SW 1271 (cell line): ENCODE measurements at places on chromosomes 16 and 17.

GRCh38 chr16:81445143-81445961, 744 bp downstream of the CMIP start:
- DNase-seq = no peak

DNA sequence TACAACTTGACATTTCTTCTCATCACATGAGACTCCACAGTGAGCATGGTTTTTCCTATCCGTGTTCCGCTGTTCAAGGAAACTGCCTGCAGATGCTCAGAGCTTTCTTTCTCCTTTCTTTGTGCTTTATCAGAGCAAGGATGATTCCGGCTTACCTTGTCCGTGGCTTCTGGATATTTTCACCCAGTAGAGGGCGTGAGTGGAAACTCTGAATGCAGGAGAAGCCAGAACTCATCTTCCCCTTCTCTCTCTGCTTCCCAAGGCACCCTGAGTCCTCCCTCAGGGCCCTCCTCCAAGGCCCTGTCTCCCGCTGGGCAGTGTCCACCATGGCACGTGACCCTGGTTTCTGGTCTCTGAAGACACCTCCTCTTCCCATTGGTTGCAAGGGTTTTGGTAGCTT, 721.1 kb upstream of the RBFOX1 start:
- no peak for DNase-seq

DNA sequence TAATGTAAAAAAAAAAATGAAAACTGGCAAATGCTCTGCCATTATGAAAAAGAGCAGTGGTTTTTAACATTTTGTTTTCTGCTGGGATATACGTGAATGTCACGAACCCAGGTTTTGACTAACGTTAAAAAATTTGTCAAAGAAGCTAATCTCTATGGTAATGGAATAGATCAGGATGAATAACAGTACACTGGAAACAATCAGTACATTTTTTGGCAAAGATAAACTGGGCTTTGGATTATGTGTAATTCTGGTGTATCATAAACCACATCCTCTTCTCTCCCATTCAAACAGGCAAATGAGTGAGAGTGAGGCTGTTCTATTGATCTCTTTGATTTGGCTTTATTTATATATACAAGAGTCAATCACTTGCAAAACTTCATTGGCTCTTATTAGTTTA, 207.0 kb upstream of the IRX3 start:
- no peak for DNase-seq

DNA sequence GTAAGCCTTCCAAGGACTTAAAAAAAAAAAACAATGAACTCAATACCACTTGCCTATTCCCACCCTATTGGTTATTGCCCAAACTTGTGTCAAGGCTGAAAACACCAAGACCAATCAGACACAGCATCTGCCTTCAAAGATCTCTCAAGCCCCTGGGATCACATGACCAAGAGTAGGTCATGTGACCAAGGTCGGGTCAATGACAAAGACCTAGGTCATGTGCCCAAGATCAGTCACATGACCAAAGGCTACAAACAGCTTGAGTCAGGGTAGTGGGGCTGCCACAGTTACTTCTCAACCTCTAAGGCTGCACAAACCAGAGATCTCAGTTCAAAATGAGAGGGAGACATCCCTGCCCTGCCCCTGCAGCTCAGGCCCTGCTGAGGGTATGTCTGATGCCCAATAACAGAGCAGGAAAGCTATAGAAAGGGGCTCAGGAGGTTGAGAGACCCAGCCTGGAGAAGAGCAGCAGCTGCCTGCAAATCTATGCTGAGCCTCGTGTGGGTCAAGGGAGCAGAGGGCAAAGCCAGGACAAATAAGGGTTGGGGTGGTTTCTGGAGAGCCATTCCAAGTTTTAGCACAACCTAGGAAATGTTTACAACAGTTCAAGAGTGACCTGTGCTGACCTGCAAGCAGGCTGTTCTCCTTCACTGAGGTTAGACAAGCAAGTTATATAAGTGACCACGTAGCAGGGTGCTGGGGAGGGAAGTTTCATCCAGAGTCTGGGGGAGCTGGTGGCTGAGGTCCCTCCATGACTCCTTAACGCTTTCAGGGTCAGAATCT, 48.8 kb downstream of the PIMREG start:
- DNase-seq = no peak

- DNase-seq = no peak
Measured at GRCh38 chr17:74679374-74679773, 33.3 kb downstream of the CD300LF start.

GRCh38 chr17:75480281-75480680, 23.8 kb downstream of the TMEM94 start:
- no peak for DNase-seq

DNA sequence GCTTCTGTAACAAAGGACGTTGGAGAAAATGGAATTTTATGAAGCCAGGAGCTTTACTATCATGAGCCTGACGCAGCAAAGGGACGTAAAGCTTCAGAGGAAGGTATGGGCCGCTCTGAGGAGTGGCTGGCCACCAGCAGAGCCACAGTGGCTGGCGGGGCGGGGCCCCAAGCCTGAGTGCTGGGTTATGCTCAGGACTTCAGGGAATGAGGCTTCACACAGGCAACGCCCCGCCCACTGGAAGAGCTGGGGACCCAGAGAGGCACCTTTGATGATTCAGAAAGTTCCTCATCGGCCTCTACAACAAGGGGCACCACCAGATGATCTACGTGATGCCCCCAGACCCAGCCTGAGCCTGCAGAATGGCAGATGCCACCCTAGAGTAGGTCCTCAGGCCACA, 8.8 kb downstream of the NOB1 start:
- no peak for DNase-seq

- no peak for DNase-seq
Measured at GRCh38 chr16:66434619-66435430, 7.7 kb downstream of the BEAN1 start.

DNA sequence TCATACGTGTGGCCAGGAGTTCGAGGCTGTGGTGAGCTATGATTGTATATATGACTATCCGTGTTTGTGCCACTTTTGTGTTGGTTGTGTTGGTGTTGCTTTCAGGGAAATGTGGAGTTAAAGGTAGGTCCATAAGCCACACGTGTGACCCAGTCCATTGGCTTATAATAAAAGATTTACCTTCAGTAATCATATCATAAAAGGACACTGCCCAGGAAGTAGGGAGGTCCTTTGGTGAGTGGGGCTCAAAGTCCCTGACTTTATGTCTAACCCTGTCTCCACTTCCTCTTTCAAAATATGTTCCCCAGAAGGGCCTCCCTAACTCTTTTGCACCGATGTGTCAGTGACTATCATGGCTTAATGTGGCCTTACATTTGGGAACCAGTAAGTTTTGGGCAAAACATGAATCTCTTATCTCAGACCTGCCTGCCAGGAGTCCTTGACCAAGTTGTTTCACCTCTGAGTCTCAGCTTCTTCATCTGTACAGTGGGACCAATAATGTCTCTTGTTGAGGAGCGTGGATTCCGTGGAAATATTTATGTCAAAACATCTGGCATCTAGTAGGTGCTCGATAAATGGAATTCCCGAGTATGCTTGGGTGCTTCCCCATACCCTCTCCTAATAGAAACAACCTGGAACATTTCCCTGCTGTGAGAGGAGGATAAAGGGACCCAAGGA, 4.8 kb downstream of the TNP2 start:
- no peak for DNase-seq

GRCh38 chr16:31421587-31421986, 6.6 kb downstream of the COX6A2 start:
- DNase-seq = no peak

DNA sequence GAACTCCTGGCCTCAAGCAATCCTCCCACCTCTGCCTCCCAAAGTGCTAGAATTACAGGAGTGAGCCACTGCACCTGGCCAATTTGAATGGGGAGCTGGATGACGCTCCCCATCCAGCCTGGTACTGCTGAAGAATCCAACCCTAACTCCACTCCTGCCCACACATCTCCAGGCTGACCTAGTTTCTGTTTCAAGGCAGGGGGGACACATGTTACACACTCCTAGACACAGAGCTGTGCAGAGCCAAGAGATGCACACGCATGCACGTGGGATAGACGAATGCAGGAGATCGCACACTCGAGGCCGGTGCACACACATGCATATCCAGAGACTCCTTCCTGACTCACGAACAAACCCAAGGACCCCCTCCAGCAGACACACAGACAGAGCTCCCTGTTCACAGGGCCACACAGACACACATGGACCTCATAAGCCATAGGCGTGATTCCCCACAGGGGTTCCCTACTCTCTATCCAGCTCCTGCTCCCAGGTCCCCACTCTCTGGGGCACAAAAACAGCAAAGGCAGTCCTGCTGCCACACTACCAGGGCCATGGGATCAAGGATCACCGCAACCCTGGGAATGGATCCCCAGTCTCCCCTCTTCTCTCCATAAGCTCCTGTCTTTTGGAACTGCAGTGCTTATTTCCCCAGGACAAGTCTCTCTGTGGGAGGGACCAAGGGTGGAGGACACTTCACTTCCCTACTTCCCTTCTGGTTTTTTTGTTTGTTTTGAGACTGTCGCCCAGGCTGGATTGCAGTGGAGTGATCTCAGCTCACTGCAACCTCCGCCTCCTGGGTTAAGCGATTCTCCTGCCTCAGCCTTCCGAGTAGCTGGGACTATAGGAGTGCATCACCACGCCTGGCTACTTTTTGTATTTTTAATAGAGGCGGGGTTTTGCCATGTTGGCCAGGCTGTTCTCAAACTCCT, 14.4 kb downstream of the EPOP start:
- no peak for DNase-seq

GRCh38 chr17:9132944-9133610, 111.8 kb downstream of the NTN1 start:
- DNase-seq = no peak

DNA sequence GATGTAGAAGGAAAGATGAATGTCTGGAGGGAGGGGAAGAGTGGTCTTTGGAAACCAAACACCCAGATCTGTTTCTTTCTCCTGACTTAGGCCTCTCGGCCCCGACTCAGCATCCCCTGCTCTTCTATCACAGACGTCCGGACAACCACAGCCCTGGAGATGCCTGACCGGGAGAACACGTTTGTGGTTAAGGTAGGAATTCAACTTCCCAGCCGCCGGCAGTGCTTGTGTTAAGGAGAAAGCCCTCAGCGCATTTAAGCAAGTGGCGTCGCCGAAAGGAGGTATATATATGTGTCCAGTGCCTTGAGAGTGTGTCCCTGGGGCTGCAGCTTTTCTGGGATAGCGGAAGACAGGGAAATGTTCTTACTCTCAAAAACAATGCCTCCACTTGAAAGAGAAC, 3.6 kb downstream of the SH2B1 start:
- no peak for DNase-seq

DNA sequence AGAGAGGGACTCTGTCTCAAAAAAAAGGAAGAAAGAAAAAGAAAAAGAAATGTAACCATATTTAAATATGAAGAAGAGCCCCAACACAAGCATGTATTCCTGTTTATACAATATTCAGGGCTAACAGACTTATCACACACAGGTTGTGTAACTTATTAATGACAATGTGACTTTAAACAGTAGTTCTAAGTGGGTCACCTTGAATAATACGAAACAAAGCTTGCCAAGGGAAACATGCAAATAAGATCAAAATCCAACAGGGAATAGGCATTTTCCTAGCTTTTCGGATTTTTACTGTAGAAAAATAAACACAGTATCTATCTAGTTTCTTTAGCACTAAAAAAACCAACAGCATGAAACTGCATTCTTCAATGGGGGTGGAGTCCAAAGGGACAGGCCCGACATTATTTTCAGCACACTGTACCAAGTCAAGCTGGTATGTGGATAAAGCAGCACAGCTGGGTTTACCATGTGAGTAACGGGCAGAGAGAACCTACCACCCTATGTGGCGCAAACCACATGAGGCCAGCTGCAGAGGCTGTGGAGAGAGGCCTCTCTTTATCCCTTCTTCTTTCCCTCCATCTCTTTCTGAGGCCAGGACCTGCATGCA, 45.3 kb downstream of the TOM1L2 start:
- no peak for DNase-seq

DNA sequence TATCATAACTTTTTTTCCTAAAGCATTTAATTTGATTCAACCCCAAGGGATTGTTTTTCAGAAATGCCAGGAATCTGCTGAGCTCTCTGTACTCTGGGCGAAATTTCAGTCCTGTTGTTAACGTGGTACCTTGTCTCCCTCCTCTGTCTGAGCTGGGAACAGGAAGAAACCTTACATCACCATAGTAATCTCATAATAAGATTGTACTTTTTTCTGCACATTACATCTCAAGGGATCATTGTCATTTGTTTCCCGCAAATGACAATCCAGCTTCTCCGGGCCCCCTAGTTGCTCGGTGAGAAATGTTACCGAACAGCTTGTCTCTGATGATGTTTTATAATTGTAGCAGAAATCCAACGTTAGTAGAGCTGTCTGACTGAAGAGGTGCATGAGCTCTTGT, 152.7 kb upstream of the ERCC4 start:
- peak; percentile 5 for DNase-seq

DNA sequence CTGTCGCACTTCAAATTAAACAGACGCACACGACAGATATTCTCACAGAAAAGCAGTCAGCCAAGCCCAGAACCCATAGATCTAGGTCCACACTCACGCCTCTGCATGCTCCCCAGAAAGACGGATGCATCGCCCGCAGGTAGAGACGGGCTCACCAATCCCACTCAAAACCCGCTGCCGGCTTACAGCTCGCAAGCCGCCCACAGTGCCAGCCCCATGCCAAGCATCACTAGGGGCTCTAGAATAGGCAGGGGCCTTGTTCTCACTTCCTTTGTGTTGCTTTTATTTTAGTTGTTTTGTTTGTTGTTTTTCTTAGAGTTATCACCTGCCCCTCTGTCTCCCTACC, 336 bp upstream of the BMERB1 start:
- no peak for DNase-seq
